M059J (cell line): ENCODE measurements at places on chromosomes 5 and 9.
A peak's percentile ranks its signal among the peaks of the same experiment; 100 is the strongest.

DNA sequence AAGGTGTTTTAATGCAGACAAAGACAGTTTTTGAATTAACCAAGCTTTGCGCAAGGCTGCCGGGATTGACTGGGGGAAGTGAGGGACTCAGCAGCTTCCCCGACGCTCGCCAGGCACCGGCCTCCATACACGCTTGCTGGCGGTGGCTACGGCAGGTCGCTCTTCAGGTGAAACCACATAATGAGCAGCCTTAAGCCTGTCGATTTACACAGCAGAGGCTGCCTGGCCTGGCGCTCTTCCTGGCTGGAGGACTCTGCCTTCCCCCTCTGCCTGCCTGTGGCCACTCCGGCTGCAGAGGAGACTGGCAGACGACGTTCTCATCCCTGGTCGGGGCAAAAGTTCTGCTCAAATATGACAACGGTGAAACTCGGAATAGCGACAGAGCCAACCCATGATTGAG is 9.0 kb upstream of the NOTCH1 start:
- no peak for DNase-seq

DNA sequence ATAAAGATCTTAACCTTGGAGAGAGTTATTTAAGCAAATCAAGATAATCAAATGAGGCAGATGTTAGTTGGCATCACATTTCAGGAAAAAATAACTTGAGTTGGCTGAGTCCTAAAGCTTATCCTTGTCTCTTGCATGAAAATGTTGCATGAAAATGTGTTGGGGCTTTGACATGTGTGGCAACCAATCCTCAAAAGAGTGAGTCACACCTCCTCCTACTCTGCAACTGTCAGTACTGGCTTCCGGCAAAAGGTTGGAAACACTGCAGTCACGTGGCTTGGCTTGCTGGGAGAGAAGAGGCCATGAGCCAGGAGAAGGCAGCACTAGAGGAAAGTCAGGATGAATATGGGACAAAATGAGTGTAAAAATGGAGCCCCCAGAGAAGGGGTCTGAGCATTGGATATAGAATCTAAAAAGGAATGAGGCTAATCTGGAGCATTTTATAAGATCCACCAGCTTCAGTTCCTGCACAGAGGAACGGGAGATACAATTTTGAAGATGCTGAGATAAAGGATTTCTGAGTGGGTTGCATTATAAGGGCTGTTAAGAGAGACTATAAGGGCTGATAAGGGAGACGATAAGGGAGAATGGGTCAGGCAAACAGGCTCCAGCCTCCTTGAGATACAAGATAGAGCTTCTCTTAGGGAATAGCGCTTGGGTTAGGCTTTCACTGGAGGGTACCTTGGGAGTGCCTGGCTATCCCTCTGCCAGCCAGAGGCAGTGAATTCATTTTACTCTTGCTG is 43.1 kb downstream of the SPATA31D1 start:
- DNase-seq = peak; percentile 83

DNA sequence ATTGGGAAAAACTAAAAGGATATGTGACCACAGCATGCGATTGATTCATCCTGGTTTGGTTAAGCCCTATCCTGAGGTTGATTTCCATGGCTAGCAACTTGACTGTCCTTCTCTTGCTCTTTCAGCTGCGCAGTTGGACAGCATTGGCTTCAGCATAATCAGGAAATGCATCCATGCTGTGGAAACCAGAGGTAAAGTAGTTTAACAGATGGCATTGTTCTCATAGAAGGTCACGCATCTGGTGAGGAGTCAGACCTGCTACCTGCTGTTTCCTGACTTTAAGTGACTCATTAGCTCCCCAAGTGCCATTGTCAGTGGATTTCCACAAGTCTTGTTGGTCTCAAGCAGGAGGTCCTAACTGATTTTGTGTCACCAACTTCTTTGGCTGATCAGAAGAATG is 266.9 kb downstream of the ARHGAP26 start:
- DNase-seq = peak; percentile 52

GRCh38 chr9:97366476-97366875 is 45.4 kb upstream of the TDRD7 start:
- no peak for DNase-seq

- DNase-seq = peak; percentile 65
Observed at GRCh38 chr5:150487199-150488061, 20.5 kb upstream of the NDST1 start.

DNA sequence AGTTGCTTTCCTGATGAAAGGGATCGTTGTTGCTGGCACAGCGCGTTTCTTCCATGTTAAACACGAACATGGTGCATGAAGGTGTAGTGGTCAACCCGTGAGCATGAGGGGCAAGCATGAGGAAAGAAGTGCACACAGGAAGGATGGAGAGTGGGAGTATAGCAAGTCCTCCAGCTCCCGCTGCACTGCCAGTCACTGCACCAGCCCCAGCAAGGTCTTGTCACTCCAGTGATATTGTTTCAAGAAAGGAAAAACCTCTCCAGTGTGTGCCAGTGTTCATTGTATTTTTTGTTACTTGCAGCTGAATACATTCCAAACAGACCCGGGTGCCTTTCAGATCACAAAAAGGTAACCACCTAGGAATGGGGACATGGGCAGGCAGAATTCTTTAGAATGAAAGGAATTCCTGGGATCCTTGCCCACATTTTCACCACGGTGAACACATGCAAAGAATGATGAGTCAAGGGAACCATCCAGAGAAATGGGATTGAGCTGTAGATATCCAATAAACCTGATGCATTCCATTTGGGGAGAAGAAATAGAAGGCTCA is 186.3 kb downstream of the AOPEP start:
- DNase-seq = peak; percentile 99

- peak; percentile 34 for DNase-seq
Observed at GRCh38 chr9:130340011-130340410, 74.5 kb downstream of the HMCN2 start.

GRCh38 chr5:55855509-55855908 is 4.4 kb downstream of the IL31RA start:
- DNase-seq = no peak

- no peak for DNase-seq
Observed at GRCh38 chr9:128190516-128191405, 611 bp downstream of the CIZ1 start.

- no peak for DNase-seq
Observed at GRCh38 chr5:17929171-17929570, 294.9 kb downstream of the TAF11L14 start.

DNA sequence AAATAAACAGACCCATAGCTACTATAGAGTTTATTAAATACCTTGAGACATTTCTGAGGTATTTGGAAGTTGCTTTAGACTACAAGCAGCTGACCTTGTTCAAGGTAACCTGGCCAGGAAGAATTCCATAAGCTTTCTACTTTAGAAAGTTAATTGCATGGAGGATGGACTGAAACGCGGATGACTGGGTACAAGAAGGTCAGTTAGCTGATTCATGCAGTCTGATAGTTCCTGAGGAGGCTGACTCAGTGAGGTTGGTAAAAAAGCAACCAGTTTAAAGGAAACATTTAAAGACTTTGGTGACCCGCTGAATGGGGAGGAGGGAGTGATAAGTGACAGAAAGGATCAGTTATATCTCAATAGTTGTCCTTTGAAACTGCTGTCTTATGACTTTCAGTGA is 670.1 kb upstream of the CDH9 start:
- DNase-seq = peak; percentile 82

DNA sequence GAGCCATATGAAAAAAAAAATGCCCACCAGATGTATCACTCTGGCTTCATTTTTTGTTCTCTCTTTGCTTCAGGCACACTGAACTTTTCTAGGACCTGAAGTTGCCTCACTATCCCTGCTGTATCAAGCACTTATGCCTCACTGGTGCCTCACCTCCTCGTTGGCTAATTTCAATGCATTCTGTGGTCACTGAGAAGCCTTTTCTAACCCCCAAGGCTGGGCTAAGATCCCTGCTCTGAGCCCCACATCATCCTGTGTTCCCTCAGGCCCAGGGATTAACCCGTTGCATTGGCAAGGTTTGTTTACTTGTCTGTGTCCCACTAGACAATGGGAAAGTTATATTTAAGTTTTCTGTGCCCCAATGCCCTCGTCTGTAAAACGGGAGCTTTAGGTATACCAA is 362.7 kb downstream of the OSTF1 start:
- DNase-seq = peak; percentile 67

DNA sequence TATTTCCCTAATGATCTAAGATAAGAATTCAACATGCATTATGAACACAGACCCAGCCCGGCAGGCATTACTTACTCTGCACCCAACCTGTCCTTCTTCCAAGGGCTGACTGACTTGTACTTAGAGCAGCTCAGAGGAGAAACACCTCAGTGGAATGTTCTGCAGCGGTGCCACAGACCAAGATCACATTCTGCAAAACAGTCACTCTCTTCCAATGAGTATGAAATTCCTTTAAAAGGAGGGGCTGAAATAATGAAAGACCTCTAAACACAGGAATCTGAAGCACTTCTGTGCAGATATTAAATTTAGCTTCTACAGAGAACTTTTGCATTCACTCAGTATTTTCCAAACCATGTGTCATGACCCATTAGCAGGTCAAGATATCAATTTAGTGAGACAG is 172.9 kb downstream of the ZDHHC21 start:
- DNase-seq = no peak

DNA sequence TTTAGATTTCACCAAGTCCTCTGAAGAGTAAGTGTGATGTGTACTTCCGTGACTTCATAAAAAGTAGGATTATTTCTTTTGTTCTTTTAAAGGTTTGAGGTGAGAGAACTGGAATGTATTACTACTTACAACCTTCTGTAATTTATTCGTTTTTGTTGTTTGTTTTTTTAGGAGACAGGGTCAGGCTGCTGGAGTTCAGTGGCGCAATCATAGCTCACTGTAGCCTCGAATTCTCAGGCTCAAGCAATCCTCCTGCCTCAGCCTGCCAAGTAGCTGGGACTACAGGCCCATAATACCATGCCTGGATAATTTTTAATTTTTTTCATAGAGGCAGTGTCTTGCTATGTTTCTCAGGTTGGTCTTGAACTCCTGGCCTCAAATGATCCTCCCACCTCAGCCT is 68.3 kb upstream of the RETREG1 start:
- DNase-seq = no peak

DNA sequence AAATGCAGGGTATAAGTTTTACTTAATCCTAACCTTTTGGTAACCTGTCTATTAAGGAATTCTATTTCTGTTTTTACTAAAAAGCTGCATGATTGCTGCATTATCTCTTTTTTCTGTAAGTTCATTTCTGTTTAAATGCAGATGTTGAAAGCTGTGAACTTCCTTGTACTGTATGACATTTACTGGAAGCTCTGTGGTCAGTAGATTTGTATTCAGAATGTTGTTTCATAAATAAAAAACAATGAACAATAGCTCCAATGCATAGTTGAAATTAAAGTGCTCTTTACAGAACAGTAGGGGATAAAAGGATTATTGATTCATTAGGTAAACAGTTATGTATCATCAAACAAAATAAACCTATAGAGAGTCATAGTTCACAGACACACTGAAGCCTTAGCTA is 46.5 kb upstream of the FKTN start:
- no peak for DNase-seq

DNA sequence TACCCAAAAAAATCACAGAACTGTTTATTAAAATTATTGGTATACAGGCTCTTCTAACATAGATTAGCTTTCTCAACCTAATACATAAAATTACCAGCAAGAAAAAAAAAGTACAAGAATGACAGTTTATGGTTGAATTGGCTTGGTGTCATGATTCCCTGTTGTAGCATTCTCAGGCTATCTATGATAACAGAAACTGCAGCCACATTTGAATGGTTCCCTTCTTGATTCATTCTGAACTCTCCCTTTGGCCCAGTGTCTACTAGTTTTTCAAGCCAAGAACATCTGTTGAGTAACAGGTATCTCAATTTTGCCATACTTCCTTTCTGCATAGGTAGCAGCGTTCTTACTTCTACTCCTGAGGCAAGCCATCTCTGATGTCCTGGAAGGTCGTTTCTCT is 3.0 kb downstream of the SPIN1 start:
- DNase-seq = no peak

DNA sequence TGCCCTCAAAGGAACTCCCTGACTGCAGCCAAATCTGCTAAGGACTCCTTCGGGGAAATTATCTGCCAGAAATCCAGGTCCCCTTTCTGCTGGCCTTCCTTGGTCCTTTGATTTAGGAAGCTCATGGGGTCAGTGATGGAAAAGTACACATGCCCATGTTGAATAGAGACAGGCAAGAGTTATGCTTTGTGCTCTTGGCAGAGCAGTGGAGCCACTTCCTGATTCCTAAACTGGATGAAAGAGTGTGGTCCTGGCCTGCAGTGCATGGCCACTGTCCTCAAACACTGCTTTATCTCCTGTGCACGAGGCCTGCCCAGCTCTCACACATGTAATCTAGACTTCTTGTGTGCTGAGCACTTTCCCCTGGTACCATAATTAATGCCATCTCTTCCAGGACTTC is 2.0 kb upstream of the EBF1 start:
- DNase-seq = no peak

GRCh38 chr9:134666831-134667230 is 25.2 kb downstream of the COL5A1 start:
- peak; percentile 78 for DNase-seq

GRCh38 chr5:42813533-42813932 is 1.8 kb upstream of the SELENOP start:
- no peak for DNase-seq

DNA sequence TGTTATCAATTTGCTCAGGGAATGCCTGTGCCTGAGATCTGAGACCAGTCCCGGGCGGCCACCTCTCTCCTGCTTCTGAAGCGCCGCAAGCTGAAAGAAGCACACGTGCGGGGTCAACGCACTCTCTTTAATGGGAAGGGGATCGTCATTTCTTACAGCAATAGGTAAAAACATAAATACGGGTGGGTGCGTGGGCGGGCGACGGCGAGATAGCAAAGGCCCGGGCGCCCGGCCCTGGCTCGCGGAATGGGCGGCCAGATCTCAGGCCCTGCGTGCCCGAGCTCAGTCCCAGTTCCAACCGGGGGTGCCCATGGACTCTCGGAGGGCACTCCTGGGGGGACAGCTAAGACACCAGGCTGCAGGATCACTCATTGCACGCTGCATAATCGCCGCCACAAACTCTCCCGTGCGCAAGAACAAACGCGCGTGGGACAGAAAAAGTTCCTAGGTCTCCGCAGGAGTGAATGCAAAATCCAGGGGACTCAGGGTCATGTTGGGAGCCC is 3.0 kb downstream of the NKX2-5 start:
- no peak for DNase-seq

DNA sequence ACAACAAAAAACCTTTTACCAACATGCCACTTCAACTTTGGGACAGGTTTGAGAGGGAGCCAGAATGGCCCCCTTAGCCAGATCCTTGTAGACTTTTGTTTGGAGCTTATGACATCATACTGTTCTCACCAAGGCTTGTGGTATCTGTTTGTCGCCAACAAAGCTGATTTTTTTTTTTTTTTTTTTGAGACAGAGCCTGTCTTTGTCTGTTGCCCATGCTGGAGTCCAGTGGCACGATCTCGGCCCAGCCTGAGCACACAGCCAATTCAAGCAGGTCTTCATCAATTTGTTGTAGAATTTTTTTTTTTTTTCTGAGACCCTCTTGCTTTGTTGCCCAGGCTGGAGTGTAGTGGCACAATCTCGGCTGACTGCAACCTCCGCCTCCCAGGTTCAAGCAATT is 26.4 kb upstream of the NTNG2 start:
- no peak for DNase-seq

DNA sequence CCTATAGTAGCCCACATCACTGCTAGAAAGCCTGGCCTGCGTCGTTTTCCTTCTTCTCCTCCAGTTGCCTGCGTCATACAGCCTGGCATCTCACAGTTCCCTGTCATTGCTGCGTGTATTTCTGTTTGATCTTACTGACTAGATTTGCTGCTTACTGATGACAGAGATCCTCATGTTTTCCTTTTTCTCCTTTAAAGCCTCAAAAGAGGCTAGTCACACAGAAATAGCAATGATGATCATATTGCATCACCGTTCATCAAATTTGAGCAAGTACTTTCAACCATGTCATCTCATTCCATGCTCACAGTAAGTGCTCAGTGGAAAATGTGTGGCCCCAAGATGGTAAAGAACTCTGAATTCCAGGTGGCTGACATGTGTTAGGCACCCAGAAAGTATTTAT is 76.8 kb downstream of the MVB12B start:
- DNase-seq = no peak
